ENCODE measurements at places on chromosomes 2 and 18. TPM values are rescaled to one million over a fixed set of nuclear protein-coding genes. Genes with fewer than 3 reads are reported as not detected.

TBR1 gene
- total RNA-seq: not detected

FMNL2 gene
- total RNA-seq: 24.1 TPM

PRKAG3 gene
- 19.3 TPM for total RNA-seq

MDH1B gene
- 0.40 TPM for total RNA-seq

SRD5A2 gene
- under 0.01 TPM for total RNA-seq

BCL11A gene
- total RNA-seq: 1.1 TPM

AQP12A gene
- not detected for total RNA-seq

EMILIN1 gene
- total RNA-seq: 76.9 TPM

TP53I3 gene
- total RNA-seq: 35.5 TPM

IL36G gene
- 0.31 TPM for total RNA-seq

FLACC1 gene
- 2.3 TPM for total RNA-seq

C2orf80 gene
- total RNA-seq: not detected

GLB1L gene
- 6.6 TPM for total RNA-seq

NMUR1 gene
- 0.18 TPM for total RNA-seq

GALNT3 gene
- 0.49 TPM for total RNA-seq

ADGRF3 gene
- 0.31 TPM for total RNA-seq

GRCh38 chr18:79771446-79772107 is 26.2 kb upstream of the KCNG2 start:
- no peak for DNase-seq

DNA sequence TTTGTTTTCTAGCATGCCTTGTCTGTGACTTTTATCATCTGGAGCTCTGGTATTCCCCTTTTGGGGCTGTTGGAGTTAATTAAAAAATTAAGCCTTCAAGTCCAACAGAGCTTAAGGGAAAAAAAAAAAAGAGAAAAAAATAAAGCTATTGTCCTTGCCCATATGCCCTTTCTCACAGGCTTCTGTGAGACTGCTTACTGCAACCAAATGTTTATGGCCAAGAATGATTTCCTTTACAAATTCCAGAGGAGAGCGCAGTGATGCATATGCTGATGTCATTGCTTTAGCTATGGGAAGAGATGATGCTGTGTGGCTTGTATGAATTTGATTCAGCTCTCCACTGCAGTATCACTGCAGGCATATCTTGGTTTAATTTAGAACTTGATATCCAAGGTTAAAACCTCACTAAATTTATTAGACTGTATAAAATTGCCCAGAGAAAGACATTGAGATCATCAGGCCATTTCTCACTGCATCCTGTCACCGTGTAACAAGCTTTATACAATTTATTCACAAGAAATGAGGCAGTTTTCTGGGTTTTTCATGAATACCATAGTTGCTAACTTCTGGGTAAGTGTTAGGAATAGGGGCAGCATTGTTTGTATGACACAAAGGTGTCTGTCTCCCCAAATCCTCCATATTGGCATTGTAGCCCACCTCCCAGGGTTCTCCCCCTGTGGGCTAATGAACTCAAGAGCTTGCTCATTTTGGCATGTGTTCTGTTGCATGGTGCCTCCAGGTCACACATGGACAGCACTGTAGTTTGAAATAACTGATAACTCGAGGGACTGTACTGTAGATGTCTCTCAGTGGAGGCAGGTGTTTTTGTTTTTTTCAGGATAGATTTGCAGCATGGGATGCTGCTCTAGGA is 85.0 kb downstream of the TANC1 start:
- DNase-seq: peak; percentile 81

DNA sequence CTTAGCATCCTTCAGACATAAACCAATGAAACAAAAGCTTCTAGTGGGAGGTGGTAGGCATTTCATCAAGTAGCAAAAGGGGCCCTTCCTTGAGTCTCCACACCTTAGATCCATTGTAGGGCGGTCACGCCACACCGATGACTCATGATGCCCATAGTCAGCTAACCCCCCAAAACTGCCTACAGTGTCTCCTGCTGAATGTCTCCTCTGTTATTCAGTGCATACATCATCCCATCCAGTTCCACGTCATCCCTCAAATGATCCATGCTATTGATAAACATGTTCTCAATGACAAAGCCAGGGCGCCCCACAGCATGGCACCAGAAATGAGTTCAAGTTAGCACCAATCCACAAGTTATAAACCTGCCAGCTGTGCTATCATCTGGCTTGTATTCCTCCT is 57.4 kb upstream of the ACKR3 start:
- DNase-seq: no peak

DNA sequence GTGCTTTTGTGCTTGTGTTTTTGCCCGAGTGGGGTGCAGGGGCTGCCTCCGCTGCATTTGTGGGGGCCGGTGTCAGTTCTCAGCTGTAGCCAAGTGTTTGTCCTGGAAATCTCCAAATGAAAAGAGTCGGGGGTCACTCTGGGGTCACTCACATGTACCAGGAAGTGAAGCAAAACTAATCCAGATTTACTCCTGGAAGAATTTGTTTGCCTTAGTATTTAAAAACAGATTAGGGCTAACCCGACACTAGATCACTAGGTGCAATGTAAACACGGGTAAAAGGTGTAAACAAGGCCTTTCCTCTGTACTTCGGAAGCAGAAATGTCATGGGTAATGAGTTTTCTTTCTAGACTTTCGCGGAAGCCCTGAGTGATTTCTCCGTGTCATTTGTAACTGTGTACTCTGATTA is 50.3 kb downstream of the GBX2 start:
- no peak for DNase-seq

DNA sequence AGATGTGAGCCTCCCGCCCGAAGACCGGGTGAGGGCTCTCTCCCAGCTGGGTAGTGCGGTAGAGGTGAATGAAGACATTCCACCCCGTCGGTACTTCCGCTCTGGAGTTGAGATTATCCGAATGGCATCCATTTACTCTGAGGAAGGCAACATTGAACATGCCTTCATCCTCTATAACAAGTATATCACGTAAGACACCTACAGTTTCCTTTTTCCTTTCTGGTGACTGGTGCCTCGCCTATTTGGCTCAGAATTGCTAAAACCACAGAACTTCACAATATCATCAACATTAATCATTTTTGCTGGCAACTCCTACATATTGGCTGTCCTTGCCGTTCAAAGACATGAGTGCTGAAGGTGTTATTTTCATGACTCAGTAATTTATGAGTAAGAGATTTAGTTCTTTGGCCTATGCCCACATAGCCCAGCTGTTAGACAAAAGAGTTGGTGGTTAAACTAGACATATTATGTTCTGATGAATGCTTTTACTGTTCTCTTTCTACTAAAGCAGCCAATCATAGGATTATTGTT is 2.2 kb downstream of the STAMBP start:
- no peak for DNase-seq

GRCh38 chr2:239377591-239377990 is 23.2 kb downstream of the HDAC4 start:
- no peak for DNase-seq

DNA sequence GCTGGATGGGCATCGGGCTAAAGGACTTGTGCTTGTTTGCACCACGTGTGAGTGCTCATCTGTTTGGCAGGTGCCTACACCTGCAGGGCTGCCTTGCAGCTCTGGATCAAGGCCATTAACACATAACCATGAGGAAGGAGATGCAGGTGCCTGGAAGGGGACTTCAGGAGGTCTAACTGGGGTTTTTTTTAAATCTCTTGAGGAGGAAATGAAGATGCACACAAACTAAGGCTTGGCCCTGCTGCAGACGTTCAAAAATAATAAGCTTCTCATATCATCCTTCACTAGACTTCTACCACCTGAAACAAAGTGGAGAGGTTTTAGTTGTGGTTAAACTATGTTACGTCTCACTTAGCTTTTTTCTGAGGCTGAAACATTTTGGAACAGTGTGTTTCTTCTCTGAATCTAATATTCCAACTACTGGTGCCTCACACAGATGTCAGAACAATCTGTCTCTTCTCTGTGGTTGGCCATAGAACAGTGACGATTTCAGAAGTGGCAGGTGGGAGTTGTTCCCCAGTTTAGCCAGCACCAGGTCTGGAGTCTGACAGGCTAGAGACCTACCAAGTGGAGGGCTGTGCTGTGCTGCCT is 36.5 kb downstream of the BCL2L11 start:
- DNase-seq: no peak

DNA sequence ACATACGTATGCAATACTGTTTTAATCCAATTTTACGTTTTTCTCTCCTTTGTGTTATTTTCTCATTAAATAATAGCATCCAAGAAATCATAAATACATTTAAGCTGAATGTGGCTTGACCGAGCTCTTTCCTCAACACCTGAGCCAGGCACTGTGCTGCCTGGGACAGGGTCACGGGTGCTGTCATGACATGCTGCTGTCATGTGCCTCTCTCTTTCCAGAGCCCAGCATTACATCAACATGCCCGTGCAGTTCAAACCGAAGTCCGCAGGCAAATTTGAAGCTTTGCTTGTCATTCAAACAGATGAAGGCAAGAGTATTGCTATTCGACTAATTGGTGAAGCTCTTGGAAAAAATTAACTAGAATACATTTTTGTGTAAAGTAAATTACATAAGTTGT is 94.1 kb upstream of the LDLRAD4 start:
- DNase-seq: no peak

GRCh38 chr2:122831649-122832048 is 1076.2 kb downstream of the TSN start:
- DNase-seq: peak; percentile 36

- peak; percentile 58 for DNase-seq
Measured at GRCh38 chr2:65025453-65026123, 30.6 kb upstream of the CEP68 start.

DNA sequence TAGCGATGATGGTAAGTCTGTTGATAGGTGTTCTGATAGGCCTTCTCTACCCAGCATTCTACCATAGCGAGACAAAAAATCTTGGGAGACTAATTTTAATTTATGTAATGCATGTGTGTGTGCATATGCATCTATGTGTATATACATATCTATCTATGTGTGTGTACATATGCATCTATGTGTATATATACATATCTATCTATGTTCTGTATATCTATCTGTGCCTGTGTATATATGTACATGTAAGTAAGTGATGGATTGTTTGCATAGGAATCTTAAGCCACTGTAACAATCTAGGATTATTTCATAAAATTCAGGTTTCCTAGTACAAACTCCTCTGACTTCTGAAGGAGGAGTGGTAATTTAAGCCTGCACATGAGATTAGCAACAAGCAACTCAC is 197.2 kb upstream of the PXDN start:
- no peak for DNase-seq

DNA sequence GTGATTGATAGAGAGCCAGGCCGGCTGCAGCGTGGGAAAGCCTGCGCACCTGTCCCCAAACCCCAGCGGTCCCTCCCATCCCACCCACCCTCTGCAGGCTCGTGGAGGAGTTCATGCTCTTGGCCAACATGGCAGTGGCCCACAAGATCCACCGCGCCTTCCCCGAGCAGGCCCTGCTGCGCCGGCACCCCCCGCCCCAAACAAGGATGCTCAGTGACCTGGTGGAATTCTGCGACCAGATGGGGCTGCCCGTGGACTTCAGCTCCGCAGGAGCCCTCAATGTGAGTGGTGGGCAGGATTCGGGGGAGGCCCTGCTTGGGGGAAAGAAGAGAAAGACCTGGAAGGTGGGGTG is 48.9 kb upstream of the ALPP start:
- DNase-seq: no peak

DNA sequence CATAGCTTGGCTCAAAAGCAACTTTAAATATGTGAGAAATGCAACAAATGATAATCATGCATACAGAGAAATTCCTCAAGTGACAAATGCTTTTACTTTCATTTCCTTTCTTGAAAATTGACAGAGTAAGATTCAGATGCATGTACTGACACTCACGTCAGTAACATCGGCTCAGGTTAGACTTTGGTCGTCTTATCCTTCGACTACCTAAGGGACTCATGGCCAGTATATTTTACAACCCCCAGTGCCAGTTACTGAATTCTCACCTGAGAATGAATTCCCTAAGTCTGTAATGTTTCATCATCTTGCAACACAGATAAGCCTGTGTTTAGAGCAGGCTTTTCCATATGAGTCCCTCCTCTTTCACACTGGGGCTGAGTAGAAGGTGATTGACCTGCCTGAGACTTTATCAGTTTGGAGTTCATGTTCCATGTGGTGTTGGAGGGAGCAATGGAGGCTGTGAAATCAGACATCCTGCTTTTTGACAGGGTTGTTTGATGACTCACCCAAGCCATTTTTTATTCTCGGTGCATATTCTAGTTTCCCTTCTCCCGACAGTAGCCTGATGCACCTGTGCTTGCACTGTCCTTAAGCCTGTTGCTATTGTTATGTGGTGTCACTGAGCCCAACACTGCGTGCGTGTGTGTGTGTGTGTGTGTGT is 30.5 kb upstream of the ATP8B1 start:
- DNase-seq: no peak

DNA sequence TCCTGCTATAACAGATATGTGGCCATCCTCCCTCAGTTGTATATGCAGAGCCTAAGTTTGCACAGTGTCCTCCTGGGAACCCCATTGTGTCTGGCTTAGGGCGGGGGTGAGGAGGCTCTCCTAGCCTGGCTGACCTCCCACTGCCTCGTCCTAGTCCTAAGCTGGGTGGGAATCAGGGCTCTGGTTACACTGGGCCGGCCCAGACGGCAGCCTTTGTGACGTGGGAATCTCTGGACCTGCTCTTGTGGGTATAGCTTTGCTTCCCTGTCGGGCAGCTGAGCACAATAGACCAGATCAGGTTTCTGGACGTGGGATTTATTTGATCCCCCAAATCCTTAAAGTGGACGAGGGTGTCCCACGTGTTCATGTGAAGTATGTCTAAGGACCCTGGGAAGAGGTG is 2.9 kb downstream of the ACKR3 start:
- peak; percentile 71 for DNase-seq

DNA sequence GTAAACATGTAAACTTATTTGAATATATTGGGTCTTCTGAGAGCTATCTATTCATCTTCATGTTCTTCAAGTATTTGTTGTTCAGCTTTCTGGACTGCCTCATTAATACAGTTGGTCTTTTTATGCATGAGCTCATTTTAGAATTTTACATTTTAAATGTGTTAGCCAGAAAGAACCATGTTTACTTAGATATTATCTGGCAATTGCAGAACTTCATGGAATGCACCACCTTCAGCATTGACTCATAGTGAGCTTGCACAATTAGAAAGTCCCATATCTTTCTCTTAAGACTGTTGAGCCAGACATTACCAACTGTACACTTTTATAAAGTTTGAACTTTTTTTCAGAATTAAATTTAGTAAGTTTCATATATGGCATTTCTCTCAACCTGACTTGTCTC is 536.7 kb downstream of the RIT2 start:
- no peak for DNase-seq

All from muscle of leg (tissue), 16 donors.